ENCODE measurements at places on chromosomes 3 and 15. TPM values are rescaled to one million over a fixed set of nuclear protein-coding genes. Genes with fewer than 3 reads are reported as not detected.

GRCh38 chr3:188397766-188398705, 244.1 kb downstream of the LPP start:
- peak; percentile 59 for DNase-seq

GRCh38 chr3:127665586-127665985, 7.2 kb upstream of the ABTB1 start:
- DNase-seq = no peak

DNA sequence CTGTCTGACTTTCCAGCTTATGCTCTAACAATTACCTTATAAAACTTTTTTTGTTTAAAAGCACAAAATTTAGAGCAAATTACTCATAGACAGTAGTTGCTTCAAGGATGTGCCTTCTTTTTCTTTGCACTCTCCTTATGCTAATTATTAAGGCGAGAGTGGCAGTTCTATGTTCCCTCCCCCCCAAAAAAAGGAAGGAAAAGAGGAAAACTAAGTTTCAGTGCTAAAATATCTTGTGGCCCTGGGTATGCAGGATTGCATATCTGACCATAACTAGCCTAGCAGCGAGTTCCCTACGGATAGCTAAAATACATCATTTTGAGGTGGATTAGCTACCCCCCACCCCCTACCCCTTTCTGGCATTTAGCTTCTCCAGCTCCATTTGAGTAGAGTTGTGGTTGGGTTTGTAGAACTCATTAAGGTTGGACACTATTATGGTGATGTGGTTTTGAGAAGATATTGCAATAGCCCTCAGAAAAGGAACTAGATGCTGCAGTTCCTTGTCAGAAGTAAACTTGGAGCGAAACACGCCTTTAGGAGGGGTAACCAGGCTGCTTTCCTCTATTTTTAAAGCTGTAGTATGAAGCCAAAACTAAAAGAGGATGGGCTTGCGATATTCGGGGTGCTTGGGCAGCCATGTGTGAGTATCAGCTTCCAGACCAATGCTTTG, 174.6 kb downstream of the AKAP13 start:
- no peak for DNase-seq

DNA sequence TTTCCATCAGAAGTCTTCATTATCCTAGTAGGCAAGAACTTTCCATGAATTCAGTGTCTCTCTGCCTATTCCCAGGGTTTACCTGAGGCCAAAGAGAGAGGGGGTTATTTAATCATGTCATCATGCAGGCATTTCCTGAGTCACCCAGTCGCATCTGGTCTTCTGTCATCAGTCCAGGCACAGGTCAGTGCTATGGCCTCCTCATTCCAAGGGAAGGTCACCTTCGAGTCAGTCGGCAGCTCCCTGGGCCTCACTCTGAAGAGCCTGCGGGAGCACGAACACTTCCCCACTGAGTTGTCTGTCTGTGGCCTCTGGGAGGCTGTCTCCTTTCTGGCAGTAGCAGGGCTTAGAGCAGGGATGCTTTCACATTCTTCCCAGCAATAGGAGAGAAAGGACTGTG, 26.2 kb upstream of the LRTM1 start:
- no peak for DNase-seq

GRCh38 chr3:25573386-25574171, 91.1 kb downstream of the TOP2B start:
- DNase-seq = no peak

DNA sequence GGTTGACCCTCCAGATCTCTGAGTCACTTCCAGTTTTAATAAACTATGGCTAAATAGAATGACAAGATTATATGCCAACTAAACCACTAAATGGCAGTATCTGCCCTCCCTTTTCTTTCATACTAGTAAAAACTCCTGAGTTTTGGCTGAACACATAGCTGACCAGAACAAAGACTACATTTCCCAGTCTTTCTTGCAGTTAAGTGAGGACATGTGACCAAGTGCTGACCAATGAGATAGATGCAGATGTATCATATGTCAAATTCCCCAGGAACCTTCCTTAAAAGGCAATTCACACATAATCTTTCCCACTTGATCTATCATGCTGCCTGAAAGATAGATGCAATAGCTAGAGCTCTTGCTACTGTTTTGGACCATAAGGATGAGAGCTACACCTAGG, 191.3 kb downstream of the SHOX2 start:
- DNase-seq = no peak

GRCh38 chr15:100725121-100726069, 123.0 kb downstream of the ASB7 start:
- peak; percentile 11 for DNase-seq

DNA sequence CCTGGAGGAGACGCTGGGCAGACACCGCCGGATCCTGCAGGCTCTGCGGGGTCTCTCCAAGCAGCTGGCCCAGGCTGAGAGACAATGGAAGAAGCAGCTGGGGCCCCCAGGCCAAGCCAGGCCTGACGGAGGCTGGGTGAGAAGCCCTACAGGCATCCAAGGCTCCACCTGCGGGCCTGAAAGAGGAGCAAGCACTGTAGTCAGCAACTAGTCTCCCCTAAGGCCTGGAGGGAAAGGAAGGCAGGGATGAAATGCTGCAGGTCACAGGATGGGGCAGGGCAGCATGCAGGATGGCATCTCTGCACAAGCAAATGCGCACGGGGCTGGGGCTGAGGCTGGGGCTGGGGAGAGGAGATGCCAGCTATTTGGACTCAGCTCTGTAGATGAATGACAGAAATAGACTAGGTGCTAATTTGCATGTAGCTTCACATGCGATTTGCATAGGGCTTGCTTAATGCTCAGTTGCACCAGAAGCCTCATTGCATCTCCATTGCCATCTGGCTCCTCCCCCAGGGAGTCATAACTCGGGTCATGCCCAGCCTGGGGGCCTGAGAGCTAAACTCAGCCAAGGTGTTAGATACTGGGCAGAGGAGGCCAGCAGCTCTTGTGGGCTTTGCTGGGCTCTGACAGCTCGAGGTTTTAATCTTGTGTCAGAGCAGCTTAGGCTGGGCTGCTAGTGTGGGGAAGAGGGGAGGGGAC, 5.2 kb upstream of the CPLX3 start:
- DNase-seq = no peak

GRCh38 chr15:41553731-41554130, 5.3 kb upstream of the TYRO3 start:
- DNase-seq = no peak

GRCh38 chr3:152902141-152902669, 67.3 kb downstream of the P2RY1 start:
- DNase-seq = no peak

GRCh38 chr3:53260286-53260785, 4.5 kb upstream of the TKT start:
- no peak for DNase-seq

DNA sequence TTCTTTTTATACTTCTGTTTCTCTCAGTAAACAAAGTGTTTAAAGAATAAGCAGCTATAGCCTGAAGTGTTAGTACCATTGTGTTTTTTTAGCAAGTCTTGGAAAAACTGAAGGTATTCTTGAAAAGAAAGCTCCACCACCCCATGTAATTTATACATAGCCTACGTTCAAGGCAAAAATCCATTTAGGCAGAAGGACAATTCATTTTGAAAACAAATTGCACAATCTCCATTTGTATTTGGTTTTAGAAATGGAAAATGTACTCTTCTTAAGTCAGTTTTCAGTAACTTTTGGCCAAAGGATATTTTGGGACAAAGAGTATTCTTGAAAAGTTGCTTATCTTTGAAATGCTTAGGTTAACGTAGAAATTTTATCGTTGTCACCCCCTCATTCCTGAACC, 34.5 kb downstream of the PTPRG start:
- DNase-seq = no peak

The FSIP1 gene
- total RNA-seq = 0.28 TPM

DNA sequence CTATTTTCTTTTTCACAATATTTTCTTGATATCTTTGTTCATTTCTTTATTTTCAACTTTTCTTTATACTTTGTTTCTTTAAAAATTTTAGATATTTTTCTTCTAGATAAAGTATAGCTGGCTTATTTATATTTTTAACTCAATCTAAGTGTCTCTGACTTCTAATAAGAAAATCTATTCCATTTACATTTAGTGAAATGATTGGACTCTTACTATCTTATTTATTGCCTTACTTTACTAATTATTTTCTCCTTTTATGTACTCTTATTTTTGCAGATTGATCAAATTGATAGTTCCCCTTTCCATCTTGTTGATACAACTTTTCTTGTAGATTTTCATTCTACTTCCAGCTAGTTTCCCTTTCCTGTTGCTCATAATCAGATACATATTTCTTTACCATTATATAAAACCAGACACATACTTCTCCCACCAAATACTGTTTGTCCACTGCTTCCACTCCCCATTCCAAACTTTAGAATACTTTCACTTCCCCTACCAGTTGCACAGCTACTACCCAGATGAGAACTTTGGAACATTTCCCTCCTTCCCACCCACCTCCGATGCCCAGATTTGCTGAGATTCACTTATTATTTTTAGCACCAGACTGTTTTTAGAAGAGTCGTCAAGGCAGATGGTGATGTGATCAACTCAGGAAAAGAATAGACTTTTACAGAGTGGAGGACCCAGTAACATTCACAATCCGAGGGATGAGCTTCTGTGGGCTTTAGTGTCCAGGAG, 151.5 kb downstream of the LIPC start:
- no peak for DNase-seq

The CYP8B1 gene
- total RNA-seq = 0.14 TPM

GRCh38 chr3:45317710-45318109, 70.7 kb upstream of the LARS2 start:
- no peak for DNase-seq

- no peak for DNase-seq
Observed at GRCh38 chr15:48501208-48501607, 144.3 kb downstream of the FBN1 start.

GRCh38 chr3:87509401-87509800, 233.0 kb upstream of the POU1F1 start:
- no peak for DNase-seq

DNA sequence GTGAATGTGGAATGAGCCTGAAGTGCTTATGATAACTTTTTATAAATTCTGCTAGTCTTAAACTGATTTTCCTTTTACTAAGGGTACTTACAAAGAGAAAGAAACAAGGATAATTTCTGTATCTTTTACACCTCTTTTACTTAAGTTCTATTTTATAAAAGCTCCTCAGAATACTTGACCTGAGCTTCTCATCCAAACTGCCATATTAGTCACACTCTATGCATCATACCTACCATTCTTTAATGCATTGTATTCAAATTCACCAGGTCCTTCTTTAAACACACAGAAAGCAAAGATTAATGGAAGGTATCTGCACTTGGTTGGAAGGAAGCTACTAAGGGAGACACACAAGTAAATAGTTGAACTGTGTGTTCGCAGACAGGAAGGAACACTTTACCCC, 1.6 kb upstream of the TOPAZ1 start:
- DNase-seq = no peak

The NPHP3 gene
- 7.6 TPM for total RNA-seq

GRCh38 chr3:190302212-190302867, 19.9 kb downstream of the CLDN1 start:
- DNase-seq = no peak

DNA sequence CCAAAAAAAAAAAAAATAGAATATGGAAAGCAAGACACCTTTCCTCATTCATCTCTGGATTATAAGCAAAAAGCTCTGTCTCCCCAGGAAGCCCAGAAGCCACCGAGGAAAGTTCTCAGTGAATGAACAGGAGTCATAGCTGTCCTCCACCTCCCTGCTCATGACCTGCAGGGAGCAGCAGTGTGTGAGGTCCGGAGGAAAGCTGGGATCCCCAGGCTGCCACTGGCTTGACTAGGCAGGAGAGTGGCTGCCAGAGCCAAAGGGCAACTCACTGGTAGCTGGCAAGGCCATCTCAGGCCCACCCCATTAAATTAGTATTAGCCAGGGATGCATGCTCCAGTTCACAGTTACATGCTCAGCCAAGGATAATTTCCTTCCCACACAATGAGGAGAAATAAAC, 191.6 kb upstream of the STT3B start:
- no peak for DNase-seq

DNA sequence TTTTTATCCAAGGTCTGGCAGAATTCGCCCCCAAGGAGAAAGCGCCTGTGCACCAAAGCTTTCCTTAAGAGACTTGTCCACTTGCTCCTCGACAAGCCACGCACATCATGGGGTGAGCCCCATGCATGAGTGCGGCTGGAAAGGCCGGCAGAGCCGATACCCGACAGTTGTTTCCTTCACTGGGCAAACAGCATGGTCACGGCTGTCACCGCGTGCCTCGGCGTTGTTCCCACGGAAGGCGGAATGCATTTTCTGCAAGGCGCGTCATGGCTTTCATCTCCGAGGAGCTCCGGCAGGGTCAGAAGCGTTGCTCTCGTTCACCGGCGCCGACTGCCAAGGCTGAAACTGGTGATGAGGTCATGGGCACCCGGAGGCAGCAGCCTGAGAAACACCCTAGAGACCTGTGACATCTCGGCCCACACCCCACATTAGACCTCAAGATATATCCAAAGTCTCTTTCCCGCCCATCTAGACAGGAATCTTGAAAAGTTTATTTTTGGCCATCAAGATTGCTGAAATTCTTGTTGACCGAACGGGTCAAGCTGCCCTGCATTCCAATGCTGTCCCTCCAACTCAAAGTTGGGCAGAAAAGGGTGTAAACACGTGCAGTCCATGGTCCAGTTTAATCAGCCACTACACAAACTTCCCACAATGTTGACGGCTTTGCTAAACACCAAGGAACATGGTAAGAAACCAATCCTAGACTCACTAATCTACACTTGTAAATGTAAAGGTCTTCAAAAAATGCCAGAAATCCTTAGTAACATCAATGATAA, 604 bp upstream of the TJP1 start:
- peak; percentile 88 for DNase-seq

- no peak for DNase-seq
Observed at GRCh38 chr3:179020112-179020511, 51.5 kb downstream of the ZMAT3 start.

GRCh38 chr3:13095408-13095937, 22.2 kb upstream of the IQSEC1 start:
- DNase-seq = no peak

DNA sequence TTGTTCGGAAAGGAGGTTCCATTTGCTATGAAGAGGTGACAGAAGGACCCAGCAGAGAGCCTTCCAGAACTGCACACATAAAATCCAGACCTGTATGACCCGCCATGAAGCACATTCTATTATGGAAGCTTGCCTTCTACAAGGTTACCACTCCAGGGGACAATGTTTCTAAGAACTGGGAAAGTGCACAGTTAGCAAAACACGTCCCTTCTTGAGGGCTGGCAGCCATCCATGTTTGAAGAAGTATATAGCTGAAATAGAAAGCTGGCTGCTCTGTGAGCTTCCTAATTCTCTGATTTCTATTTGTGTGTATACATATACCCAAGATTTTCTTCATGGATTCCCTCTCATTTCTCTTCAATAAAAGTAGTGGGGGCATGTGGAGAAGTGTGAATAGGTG, 74.6 kb downstream of the CNTN3 start:
- DNase-seq = no peak

DNA sequence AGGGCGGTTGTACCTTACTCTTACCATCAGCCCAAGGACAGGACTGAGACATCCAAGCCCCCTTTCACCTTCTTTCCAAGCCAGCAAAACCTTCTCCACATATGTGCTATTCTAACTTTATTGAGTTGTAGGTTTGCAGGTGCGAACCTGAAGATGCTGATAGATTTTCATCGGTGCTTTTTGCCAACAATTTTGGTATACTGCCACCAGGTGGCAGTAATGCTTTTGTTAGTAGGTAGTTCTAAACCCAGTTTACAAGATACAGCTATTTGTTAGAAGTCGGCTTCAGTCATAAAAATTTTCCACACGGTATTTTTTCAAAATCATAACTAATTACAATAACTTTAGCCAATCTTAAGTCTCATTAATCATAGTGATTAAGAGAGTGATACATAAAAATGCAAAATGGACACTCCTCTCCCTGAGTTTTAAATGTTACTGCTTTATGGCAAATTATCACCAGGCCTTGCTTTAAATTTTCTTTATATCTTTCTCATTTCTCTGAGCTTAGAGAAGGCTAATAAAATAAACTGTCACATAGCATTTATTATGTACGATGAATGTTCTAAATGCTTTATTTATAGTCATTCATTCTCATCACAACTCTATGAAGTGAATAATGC, 636 bp downstream of the TBC1D21 start:
- no peak for DNase-seq

Measured in heart left ventricle (tissue), 16 donors.